Activated CD4-positive, alpha-beta T cell treated with anti-CD3 and anti-CD28 coated beads for 24 hours (primary cell): ENCODE measurements at places on chromosomes 2 and 18.

DNA sequence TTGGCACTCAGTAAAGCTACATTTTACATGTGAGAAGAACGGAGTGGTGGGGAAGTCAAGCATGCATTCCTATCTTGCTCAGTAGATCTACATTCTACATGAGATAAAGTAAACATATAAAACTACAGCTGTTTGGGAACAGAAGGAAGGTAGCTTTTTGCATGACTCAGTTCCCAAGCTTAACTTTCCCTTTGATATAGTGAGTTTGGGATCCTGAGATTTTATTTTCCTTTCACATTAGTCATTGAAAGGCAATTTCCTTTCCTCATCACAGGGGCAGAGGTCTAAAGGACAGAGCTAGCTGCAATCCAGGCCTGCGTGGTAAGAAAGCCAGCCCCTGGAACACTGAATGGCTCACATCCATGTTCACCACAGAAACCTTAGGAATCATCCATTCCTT is 257.2 kb downstream of the SRBD1 start:
- no peak for DNase-seq

GRCh38 chr2:233007739-233008138 is 5.3 kb downstream of the NGEF start:
- no peak for DNase-seq

GRCh38 chr2:17894005-17894404 is 15.5 kb downstream of the KCNS3 start:
- no peak for DNase-seq

GRCh38 chr18:67261931-67262552 is 254.5 kb downstream of the DSEL start:
- no peak for DNase-seq

DNA sequence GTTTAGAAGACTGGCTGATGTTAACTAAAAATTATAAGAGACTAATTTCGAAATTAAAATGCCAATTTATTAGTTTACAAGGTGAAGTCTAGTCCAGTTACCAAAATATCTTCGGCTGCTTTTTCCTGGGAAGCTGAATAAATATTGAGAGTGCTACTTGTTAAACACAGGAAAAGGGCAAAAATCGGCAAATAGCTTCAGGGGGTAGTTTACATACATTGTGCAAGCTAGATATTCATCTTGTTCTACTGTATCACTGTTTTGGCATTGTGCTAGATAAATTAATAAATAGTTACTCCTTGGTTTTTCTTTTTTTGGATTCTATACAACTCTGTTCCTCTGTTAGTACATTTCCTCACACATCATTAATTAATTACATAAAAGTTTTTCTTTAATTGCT is 29.3 kb downstream of the NHEJ1 start:
- DNase-seq, result no peak

DNA sequence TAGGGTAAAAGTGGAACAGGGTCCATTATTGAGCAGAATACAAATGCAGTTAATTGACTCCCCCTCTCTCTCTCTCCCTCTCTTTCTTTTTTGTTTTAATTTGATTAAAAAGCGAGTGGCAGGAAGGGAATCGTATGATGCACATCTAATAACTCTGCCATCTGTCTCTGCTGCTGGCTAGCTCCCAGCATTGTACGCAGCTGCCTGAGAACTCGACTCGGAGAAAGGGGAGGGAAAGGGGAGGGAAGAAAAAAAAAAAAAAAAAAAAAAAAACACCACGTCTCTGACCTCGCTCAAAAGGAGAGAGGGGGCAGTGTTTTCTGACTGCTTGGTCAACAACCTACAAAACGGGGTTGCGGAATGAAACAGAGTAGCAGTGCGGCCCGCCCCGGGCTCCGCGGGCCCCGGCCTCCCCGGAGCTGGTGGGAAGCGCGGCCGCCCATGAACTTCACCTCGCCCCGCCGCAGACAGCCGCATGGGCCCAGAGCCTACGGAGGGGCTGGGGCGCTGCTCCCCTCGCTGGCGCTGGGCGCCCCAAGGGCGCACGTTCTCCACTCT is 265.7 kb downstream of the TCF4 start:
- no peak for DNase-seq

DNA sequence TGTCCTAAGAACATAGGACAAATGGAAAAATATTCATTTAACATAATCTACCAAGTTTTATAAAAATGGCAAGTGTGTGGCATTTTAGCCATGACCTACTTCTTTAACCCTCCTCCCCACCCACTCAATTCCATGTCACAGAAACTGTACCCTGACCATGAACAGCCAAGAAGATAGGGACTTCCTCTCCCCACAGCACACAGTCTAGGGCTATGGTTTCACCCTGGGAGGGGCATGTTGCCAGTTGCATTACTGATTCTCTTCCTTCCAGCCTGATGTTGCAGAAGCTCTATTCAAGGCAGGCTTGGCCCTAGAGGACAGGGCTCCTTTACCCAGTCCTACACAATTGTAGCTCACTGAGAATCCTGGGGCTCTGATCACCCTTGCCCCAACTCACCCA is 153.6 kb upstream of the KLF7 start:
- no peak for DNase-seq

GRCh38 chr18:42069036-42069435 is 114.0 kb downstream of the PIK3C3 start:
- DNase-seq, result no peak

DNA sequence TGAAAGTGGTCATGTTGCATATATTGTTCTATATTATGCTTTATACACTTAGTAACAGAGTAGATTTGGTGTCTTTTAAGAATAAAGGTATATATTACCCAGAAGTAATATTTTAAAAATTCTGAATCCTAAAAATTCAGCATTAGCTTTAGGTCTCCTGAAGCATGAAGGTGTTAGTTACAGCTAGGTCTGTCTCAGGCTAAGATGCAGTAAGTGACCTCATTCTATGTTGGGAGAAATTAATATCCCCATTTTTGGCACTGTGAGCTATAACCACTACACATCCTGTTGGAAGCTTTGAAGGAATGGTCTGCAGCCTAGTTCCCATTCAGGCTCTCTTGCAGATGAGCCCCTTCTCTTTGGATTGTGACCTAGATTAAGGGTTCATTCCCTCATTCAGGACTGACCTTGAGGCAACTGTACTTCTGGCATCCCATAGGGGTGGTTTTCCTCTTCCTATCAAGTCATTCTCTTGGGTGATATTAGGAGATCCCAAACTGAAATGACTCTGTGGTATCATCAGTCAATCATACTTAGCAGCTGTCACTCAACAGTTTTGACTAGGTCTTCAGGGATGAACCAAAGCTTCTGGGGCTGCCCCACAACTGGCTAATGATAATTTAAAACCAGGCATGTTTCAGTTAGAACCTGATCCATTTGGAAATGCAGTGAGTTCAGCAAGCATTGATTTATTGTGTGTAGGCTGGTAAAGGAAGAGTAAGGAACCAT is 117.7 kb downstream of the GPD2 start:
- DNase-seq, result no peak

- DNase-seq, result peak; percentile 2
These were observed 1.1 kb upstream of the LIPG start for GRCh38 chr18:49560624-49561288.

GRCh38 chr2:30684996-30685395 is 122.2 kb downstream of the CAPN13 start:
- no peak for DNase-seq

DNA sequence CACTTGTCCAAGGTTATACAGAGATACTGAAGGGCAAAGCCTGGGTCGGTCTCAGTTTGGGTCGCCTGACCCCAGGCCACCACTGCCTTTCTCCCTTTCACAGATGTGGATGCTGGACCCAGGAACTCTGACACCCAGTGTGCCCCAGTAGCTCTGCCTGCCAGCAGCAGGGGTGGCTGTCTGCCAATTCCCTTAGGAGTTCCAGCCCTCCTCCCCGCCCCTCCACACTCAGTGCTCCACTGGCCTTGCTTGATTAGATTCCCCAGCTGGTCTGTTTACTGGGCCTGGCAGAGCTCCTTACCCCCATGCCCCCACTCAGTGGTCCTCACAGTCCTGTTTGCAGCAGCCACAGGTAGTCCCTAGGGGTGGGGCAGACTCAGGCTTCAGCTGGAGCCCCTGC is 75.5 kb downstream of the NPAS2 start:
- DNase-seq, result no peak

DNA sequence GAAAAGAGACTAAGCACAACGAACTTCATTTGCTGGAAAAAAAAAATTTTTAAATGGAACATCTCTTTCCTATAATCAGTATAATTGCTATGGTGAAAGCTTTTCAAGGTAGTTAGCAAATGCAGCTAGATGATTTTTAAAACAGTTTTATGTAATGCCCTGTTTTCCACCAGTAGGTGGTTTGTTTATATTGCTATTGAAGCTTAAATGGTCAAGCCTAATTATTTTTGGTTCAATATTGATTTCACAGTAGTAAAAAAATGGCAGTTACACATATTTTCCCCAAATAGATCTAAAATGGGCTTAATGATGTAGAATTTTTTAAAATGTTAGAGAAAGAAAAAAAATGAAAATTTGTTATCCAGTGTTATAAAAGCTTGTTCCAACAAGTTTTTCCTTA is 70.2 kb downstream of the CDH19 start:
- DNase-seq, result no peak

GRCh38 chr18:33751613-33752221 is 173.7 kb downstream of the ASXL3 start:
- DNase-seq, result no peak

GRCh38 chr18:22171258-22172119 is 2.1 kb downstream of the GATA6 start:
- DNase-seq, result no peak

DNA sequence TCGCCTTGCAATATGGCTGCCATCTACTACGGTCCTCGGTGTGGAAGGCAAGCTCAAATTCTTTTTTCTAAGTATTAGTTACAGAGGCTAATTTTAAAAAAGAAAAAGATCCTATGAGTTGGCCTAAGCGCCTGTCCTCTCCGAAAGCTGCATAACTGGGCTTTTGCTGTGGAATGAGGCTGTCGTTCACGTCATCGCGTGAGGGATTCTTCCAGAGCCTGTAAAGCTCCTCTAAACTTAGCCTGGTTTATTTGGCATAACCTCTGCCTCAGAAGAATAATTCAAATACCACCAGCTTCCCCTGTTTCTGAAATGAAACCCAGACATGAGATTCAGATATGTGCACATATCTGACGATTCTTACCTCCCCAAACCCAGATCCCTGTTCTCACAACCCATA is 187.4 kb downstream of the DNER start:
- DNase-seq, result no peak

GRCh38 chr2:119259296-119259860 is 35.7 kb downstream of the STEAP3 start:
- no peak for DNase-seq

DNA sequence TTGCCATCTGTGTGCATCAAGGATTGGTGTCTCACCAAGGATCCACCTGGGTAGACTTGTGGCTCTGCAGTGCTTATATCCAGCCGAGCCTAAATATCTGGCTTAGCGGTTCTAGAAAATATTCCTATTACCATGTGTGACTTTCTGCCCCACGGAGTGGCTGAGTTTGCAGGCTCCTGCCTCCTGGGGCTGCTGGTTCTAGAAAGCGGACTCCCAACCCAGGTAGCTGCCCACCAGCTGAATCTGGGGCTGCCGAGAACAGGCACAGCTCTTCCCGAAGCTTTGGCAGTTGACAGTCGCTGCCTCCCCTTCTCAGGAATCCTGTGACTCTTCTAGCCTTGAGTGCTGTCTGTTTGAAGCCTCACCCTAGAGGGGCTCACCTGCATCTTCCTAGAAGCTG is 104.6 kb downstream of the TPGS2 start:
- DNase-seq, result no peak

DNA sequence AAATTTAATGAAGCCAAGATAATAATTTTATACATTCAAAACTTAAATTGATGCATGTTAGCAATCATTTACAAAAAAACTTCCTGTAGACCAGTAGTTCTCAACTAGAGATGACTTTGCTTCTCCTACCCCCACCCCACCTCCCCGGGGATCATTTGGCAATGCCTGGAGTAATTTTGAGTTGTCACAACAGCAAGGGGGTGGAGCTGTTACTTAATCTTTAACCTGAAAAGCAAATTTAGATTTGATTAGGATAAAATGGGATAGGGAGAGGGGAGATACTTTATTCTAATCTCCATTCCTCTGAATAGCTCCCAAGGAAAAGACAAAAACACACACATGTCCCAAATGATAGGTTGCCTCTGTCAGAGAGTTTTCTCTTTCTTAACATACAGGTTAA is 4.2 kb downstream of the SLC40A1 start:
- no peak for DNase-seq

DNA sequence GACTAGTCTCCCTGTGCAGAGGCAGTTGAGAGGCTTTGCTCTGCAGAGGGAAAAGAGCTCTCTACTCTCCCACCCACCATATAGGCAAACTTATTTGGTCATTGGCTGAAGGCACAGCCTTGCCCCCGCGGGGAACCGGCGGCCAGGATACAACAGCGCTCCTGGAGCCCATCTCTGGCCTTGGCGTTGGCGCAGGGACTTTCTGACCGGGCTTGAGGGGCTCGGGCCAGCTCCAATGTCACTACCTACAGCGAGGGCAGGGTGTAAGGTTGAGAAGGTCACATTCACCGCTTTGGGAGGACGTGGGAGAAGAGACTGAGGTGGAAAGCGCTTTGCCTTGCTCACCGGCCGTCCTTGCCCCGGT is 2.2 kb downstream of the ONECUT2 start:
- DNase-seq, result no peak

DNA sequence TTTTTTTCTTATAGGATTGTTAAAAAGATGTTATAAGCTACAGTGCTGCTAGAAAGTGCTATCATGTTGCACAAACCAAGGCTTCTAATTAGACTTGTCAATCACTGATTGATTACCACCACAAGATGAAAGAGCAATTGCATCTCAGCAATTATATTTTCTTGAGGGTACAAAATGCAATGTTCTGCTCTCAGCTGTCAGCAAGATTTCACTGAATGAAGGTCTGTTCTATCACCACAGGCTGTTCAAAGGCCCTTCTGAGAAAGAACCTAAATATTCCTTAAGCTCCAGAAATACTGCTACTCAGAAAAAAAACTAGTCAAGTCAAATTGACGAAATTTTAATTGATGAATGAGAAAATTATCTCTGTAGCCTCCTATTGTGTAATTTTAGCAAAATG is 301.9 kb upstream of the KYNU start:
- no peak for DNase-seq

DNA sequence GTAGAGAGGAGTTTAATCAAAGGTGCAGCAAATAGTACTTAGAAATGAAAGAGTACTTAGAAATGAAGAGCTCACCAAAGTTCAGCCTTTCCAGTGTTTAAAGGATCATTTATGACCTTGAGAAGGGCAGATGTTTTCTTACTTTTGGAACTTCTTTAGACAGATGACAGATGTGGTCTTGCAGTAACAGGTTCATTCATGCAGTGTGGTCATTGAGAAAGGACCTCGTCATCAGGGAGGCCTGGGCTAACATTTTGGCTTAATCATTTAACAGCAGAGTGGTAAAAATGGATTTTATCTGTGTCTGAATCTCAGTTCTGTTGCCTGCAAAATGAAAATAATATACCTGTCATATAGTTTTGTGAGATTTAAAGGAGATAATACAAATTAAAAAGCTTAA is 75.1 kb upstream of the NT5C1B start:
- DNase-seq, result no peak

- DNase-seq, result no peak
These were observed 18.7 kb upstream of the RAPH1 start for GRCh38 chr2:203553784-203554183.

GRCh38 chr18:62512996-62513395 is 9.8 kb upstream of the ZCCHC2 start:
- DNase-seq, result no peak

GRCh38 chr2:201507725-201508124 is 56.2 kb downstream of the STRADB start:
- DNase-seq, result peak; percentile 0
